ENCODE measurements at places on chromosomes 16 and 17.

GRCh38 chr17:65097110-65097509 lies 40.1 kb upstream of the RGS9 start:
- DNase-seq = no peak

DNA sequence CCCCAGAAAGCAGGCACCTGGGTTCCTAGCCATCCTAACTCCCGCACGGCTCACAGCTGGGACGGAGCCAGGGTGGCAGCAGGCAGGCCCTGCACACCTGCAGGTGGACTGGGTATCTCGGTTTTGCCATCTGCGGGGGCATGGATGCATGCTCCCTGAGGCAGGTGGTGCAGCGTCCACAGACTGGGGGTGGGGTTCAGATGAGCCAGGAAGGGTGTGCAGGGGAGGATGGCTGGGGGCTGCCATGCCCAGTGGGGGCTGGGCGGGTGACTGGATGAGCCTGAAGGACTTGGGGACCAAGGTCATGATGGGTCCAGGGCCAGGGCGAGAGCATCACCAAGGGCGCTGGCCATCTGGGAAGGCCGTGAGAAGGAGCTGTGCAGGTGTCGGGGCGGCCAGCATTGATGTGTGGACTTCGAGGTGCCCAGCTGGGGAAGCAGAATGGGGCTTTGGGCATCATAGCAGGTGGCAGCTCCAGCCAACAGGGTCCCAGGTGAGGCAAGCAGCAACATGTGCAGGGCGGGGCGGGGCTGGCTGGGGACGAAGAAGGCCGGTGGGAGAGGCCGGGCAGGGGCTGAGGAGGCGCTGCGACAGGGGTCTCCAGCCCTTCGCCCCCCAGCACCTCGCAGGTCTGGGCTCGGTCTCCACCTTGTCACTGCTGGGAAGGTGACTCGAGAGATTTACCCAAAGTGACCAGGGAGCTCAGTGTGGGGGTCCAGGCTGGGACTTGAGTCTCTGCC lies 41.0 kb upstream of the ZNF469 start:
- DNase-seq = no peak

DNA sequence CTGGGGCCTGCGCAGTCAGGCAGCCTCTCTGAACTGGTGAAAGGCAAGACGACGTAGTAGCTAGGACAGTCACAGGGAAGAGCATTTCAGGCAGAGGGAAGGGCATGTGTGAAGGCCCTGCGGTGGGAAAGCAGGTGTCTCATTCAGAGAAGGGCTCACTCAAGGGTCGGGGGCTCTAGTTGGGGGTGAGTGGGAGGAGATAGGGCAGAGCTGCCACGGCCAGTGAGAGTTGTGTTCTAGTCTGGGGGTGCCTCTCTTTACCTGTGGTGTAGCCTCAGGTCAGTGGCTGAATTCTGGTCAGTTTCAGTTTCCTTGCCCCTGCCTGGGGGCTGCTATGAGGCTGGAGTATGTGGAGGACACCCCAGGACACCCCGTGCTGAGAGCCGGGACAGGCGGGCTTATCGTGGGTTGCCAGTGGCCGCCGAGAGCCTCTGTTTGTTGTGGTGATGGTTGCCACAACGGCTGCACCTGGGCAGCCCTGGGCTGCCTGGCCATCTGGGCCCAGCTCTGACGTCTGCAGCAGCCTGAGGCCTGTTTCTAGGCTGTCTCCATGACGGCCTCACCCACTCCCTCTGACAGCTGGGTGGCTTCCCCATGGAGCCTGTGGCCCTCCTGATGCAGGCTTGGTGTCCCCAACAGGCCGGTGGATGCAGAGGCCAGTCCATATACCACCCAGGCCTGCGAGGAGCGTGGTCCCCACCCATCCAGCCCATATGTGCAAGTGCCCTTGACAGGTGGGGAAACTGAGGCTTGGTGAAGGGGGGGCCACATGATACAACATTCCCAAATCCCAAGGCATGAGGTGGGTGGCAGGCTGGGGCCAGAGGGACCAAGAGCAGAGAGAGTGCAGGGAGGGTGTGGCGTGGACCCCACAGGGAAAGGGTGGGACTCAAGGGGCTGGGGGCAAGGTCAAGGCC lies 10.8 kb downstream of the MAP2K3 start:
- DNase-seq = no peak

DNA sequence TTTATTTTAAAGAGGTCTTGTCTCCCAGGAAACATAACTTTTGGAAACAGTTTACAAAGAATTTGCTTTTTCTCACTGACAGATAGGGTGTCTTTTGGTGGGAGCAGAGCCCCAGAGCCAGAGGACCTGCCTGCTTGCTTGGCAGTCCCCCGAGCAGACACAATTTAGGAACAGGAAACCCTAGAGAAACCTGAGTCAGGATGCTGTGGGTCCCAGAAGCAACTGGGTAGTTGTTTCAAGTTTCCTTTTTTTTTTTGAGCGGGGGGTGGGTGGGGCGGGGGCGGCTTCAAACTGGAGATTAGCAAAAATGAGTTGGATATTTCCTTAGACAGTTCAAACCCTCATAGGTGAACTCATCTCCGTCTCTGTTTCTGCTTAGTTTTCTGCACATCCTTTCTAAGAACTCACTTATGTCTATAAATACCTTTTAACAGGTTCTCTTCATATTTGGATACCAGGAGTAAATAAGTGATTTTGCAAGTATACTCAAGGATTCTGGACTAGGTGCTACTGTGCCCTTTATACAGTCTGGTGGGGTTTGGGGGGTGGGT lies 135.1 kb downstream of the PRKCA start:
- DNase-seq = no peak

DNA sequence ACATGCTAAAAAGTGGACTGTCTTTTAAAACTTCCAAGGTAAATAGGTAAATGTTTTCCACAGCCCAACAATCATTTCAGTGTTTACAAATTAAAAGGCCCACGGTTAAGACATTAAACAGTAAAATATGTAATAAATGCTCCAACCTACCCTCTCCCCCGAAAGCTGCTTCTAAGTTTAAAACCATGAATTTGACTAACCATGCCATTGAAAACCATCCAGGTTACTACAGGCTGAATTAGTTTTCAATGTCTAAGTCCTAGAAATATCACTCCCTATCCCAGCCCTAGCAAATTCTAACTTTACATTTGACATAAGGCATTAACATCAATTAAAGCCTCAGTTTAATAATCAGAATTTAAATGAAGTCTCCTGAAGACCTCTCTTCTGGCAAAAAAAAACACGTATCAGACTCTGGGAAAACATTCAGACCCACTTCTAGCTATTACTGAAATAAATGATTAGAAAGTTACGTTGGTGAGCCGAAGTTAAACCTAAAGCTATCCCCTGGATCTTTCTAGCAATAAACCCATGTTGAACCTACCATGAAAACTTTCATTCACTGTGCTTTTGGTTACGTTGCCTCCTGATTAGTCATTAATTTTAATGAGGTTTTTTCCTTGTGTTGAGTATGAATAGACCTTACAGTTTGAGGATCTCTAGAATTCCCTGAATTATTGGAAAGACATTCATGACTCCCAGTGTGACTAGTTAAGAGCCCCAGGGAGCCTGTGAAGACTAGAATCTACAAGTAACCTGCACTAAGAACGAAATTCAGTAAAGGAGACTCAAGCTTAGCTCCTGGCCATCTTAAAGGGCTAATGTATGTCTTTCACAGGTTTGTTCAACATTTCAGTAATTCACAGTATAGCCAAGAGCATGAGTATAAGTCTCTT lies 1.7 kb upstream of the POLG2 start:
- no peak for DNase-seq

- DNase-seq = no peak
These were observed 107.6 kb upstream of the HLF start for GRCh38 chr17:55157165-55157564.

DNA sequence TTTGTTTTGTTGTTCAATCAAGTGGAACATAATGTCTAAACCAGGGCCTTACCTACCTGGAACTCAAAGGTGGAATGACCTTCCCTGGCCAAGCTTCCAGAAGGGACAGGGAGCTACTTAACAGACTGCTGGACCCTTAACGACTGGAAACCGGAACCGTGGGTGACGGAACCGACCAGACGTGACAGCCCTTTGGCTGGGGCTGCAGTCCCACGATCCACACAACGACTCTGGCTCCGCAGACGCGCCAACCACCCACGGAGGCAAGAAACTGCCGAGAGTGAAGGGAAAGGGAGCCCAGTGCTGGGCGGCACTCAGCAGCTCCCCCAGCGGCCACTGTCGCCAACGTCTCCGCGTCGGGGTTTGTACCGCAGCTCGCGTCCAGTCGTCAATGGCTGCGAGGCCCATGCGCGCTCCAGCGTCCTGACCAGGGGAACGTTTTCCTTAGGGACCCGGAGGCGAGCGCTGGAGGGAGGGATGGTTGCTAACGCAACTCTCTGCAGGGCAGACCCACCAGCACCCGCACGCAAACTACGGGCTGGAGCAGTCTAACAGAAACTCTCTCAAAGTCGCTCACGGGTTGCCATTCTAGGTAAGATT lies 5.5 kb upstream of the KIF22 start:
- DNase-seq = peak; percentile 85

DNA sequence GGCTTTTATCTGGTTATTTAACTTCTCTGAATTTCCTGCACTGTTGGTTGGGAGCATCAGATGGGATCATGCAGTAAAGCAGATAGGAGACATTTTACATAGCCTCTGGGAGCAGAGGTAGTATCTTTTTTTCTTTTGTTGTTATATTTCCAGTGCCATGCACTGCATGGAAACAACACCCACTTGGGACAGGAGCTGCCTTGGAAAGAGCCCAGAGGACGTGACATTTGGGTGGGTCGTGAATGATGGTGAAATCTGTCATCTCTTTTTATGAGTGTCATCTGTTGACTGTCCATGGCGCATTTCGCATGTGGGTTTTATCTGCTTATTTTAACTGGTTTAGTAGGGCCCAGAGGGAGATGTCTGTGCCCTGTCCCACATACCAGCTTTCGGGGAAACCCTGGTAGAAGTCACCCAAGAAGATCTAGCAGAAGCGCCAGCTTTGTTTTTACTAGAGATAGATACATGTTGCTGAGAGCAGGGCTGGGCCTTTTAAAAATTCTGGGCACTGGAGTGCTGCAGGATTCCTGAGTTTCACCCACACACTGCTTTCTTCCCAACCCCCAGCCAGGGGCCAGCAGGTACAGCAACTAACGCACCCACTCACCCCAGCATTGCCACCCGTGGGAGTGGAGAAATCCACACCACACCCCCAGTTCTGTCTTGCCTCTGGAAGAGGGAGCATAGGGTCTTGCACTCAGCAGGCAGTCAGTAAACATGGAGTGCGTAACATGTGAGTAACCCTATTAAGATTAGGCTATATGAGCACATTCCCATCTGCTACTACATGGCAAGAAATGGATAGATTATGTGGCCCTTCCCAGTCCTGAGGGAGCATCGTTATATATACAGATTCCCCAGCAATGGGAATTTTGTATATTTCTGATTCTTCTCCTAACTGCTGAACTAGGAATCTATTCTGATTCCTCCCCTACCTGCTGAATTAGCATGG lies 8.4 kb upstream of the TERF2 start:
- no peak for DNase-seq

GRCh38 chr17:72890711-72891110 lies 201.8 kb downstream of the SLC39A11 start:
- DNase-seq = no peak

DNA sequence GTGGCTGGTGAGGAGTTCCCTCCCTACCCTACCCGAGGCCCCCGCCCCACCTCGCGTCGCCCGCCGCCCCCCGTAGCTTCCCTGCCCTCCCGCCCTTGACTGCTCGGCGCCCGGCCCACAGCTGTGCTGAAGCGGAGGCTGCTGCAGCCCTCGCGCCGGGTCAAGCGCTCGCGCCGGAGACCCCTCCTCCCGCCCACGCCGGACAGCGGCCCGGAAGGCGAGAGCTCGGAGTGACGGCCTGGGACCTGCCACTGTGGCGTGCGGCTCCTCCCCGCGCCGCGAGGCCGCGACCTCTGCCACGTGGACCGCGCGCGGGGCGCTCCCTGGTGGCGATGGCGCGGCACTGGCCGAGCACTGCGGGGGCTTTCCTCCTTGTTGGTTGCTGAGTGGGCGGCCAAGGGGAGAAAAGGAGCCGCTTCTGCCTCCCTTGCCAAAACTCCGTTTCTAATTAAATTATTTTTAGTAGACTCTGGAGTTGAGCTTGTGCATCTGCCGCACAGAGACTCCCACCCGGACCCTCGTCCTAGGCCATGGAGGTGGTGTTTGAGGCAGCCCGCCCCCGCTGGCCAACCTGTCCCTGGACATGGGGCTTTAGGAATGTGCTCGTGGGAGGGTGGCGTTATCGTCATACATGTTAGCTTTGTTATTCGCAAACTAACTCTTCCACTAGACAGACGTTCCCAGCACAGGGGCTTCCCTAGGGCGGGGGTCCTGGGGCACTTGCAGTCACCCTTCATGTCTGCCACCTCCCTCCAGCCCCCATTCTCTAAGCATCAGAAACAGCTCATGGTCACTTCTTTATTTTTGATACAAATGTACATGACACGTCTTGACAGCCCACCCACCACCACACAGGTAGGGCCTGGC lies 4.4 kb downstream of the TP53I13 start:
- DNase-seq = peak; percentile 66

DNA sequence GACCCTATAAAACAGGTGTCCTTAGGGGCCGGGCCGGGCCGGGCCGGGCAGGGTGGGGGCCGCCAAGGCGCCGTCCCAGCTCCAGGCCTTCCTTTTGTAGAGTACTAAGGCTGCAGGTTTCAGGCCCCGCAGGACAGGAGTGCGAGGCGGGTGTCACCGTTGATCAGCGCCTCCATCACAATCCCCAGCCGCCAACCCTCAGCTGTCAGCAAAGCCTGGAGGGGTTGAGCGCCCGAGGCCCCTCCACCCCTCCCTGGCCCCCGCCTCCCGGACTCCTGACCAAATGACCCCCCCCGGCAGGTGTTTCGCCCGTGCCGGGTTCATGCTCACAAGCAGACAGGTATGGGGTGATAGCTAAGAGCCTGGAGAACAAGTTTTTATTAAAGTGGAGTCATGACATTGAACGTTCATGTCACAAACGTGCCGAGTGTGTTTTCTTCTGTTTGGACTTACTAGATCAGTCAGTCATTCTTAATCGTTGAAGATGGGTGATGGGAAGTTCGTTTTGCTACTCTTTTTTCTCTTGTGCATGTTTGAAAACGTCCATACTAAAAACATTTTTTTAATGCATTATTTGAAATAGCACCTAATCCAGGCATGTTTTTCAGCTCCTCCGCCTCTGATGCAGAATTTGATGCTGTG lies 534 bp downstream of the ARL2BP start:
- DNase-seq = peak; percentile 38
